ENCODE measurements at places on chromosomes 2 and 18.

DNA sequence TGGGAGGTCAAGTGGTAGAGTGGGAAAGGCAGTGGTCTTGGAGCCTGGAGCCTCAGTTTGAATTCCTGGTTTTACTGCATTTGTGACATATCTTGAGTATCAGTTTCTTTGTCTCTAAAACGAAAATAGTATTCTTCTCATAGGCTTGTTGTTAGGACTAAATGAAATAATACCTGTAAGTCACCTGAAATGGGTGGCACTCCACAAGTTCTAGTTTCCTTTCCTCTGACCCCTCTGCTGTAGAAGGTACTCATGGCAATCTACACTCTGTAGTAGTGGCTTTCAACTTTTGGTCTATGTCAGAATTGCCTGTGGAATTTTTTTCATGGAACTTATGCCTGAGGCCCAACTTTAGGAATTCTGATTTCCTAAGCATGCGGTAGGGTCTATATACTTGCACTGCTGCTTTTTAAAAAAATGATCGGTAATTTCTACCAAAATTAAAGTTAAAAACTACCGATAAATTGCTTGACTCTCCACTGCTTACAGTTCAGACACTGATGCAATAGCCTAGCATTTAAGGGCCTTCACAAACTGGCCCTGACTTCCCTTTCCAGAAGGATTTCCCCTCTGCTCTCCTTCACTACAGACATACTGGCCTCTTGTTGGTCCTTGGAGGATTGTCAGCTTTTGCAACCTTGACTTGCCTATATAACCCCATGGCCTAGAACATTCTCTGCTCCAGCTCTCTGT is 47.2 kb downstream of the PLEK start:
- no peak for DNase-seq

GRCh38 chr2:130826821-130827501 is 9.8 kb upstream of the ARHGEF4 start:
- DNase-seq = no peak

GRCh38 chr2:176175709-176176607 is 12.5 kb upstream of the HOXD1 start:
- DNase-seq = no peak

- DNase-seq = no peak
These were observed 179.5 kb downstream of the LOXHD1 start for GRCh38 chr18:46477425-46478011.

DNA sequence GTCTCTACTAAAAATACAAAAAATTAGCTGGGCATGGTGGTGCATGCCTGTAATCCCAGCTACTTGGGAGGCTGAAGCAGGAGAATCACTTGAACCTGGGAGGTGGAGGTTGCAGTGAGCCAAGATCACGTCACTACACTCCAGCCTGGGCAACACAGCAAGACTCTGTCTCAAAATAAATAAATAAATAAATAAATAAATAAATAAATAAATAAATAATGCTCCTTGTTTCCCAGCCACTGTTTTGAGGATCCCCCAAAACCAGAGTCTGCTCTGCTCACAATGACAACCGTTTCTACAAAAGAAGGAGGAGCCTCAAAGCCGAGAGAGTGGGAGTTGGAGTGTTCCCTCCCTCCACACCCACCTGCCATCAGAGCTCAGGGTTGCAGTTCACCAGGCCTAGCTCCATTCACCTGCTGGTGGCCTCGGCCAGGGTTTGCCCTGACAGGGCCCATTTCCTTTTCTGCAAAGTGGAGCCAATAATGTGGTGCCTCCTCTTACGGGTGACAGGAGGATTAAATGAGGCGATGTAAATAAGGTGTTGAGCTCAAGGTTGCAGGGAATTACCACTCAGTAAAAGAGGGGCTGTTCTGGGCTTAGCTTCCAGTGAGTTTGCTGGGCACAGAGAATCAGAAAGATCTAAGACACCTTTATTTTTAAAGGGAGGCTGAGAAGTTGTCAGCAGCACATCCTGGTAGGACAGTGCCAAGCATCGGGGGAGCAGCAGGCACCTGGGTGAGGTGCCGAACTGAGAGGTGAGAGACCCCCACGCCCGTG is 25.5 kb downstream of the CRACDL start:
- no peak for DNase-seq

All from stimulated activated CD8-positive, alpha-beta memory T cell treated with anti-CD3 and anti-CD28 coated beads, Interleukin-2, amount 100 ng/mL, for 48 hours (primary cell).